Activated T-helper 1 cell treated with Interleukin-2 at 50 U/mL for 16 hours (primary cell): ENCODE measurements at places on chromosomes 12 and 14.

DNA sequence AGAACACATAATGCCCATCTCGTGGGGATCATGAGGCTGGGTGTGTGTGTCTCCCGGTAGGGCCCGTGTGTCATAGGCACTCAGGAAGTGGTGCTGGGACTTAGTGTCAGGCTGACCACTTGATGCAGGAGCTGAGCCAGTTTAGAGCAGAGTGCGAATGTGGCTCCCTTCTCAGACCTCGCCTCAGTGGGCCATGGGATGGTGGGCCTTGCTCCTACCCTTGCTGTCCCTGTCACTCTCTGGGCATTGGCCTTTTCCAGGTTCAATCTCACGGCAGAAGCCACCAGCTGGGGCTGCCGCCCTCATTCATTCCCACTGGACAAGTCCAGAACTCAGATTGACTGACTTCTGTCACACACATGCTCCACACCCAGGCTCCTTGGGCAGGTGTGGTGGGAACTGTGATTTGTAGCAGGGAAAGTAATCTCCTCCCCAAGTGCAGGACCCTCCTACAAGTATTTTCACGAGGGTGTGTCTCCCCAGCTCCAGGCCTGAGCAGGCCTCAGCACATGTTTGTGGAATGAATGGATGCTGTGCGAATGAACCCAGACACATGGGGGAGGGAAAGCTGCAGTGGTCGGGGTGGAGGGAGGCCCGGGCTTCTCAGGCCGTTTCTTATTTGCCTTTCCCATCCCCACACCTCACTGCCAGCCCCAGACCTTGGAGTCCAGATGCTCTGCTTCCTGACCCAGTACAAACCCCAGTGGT, 54.9 kb downstream of the BEGAIN start:
- DNase-seq: no peak

DNA sequence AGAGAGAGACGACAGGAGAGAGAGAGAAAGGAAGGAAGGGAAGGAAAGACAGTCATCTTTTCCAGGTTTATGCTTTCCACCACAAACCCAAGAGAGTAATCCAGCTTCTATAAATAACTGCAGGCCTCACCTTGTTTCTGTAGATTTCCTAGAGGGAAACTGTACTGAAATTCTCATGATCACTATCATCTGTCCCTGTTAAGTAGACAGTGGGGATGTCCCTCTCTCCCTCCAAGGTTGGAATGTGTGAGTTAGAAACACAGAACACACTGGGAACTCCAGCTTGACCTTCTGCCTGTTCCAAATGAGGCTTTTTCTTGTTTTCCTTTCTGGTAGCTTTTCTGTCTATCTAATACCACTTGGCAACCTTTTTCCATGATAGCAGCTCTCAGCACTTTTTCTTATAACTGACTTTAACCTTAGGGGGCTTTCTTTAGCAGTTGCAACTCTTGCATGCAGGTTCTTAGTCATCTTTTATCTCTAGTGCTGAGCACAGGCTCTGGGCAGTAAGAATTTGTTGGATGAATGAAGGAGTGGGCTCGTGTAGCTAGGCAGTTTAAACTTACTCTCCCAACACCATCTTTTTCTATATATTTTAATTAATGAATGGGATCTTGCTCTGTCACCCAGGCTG, 22.8 kb upstream of the FBXO33 start:
- DNase-seq: no peak

DNA sequence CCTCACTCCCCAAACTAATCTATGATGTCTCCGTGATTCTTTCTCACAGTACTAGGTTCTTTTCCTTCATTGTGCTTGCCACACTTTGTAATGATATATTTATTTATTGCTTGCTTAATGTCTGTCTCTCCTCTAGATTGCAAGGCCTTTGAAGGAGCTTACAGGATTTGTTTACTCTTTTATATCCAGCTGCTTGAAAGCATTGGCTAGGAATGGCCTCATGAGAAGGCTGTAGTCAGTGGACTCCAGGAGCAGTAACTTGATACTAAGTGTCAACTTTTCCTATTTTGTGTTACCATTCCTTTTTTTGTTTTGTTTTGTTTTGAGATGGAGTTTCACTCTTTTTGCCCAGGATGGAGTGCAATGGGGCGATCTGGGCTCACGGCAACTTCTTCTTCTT, 7.3 kb upstream of the FAM234B start:
- no peak for DNase-seq

- DNase-seq: no peak
Measured at GRCh38 chr14:75450381-75451276, 22.8 kb downstream of the JDP2 start.

DNA sequence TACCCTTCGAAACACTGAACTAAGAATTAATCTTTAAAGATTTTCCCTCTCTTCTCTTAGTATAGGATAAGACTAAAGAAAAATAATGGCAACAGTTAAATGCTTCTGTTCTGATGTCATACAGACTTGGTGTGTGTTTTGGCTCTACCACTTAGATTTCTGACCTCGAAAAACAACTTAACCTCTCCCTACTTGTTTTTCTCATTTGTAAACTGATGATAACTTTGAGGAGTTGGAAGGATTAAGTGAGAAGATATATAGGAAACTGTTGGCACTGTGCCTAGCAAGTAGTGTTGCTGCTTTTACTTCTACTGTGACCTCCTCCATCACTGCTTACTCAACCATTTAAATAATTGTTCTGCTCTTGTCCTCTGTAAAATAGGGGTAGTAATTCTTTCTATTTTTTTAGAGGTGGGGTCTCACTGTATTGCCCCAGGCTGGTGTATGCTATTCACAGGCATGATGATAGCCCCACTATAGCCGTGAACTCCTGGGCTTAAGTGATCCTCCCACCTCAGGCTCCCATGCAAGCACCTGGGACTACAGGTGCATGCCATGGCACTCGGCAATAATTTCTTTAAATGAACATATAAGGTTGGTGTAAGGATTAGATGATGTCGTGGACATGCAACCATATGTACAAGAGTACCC, 22.4 kb downstream of the PALS1 start:
- no peak for DNase-seq
